NCI-H1105 treated with DMSO at 0.1 percent for 48 hours (cell line): ENCODE measurements at places on chromosomes 7 and 10.

GRCh38 chr7:134514663-134515062 is 12.7 kb upstream of the AKR1B10 start:
- DNase-seq, result peak; percentile 57

- DNase-seq, result peak; percentile 12
Measured at GRCh38 chr10:110305767-110306451, 1.2 kb upstream of the SMNDC1 start.

GRCh38 chr10:13110908-13111307 is 10.9 kb downstream of the OPTN start:
- no peak for DNase-seq

DNA sequence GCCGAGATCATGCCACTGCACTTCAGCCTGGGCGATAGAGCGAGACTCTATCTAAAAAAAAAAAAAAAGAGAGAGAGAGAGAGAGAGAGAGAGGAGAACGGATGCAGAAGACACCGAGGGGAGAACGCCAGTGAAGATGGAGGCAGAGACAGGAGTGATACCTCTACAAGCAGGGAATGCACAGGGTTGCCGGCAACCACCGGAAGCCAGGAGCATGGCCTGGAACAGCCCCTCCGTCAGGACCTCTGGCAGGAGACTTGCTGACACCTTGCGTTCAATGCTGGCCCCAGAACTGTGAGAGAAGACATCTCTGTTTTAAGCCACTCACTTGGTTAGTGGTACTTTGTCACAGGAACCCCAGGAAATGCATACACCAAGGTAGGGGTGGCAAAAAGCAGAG is 38.1 kb upstream of the DUSP5 start:
- DNase-seq, result no peak

- DNase-seq, result no peak
Measured at GRCh38 chr10:110710621-110711020, 66.5 kb downstream of the RBM20 start.

DNA sequence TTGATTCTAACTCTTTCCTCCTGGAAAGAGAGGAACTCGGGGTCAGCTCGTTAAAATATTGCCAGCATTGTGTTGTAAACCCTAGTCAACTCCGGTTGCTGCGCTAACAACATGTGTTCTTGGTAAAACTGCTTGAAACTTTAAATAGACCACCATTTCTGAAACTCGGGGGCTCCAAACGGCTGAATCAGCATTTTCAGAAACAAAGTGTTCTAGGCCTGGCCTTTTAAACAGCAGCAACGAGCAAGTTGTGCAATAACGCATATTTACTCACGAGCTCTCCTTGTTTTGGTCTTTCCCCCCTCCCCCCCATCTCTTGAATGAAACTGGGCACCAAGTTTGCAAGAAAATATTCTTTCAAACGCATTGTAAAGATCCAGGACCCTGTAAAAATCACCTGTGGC is 9.2 kb upstream of the GRB10 start:
- no peak for DNase-seq

DNA sequence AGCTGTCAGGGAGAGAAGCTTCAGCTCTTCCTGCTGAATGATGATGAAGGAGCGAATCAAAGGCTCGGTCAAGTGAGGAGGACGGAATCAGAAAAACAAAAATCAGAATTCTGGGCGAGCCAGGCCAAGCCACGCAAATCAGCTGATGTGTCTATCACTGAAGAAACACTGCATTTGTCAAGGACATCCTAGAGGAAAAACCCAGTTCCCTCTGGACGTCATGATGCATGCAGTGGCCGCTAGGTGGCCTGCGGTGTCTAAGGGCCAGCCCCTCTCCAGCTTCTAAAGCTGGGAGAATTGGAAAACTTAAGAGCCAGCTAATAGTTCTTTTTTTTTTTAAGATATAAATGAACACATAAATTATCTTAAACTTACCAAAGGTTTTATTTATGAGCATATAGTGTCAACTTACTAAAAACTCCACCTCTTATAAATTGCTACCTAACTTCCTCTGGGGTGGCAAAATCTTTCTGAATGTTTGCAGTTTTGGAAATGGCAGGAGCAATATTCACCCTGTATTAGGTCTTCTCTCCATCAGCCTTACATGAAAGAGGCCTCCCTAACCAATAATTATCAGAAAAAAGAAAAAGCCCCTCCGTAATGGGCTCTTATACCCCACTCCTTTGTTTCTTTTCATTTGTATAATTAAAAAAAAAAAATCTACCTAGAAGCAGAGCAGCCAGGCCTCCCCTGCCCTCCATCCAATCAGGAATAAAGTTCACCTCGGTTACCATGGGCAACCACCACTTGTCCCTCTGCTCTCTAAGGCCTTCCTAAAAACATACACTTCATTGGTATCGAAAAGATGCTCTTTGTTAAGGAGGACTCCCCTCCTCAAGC is 186.8 kb downstream of the USP6NL start:
- peak; percentile 78 for DNase-seq

- DNase-seq, result no peak
Measured at GRCh38 chr10:15360566-15360965, 10.5 kb downstream of the FAM171A1 start.

- DNase-seq, result no peak
Measured at GRCh38 chr7:154767142-154767541, 235.8 kb downstream of the PAXIP1 start.
